ENCODE measurements at places on chromosomes 16 and 17.
A peak's percentile ranks its signal among the peaks of the same experiment; 100 is the strongest.

- DNase-seq, result no peak
Observed at GRCh38 chr17:8005967-8006730, 3.7 kb downstream of the GUCY2D start.

- no peak for DNase-seq
Observed at GRCh38 chr16:84817206-84817605, 2.6 kb upstream of the CRISPLD2 start.

GRCh38 chr17:29617481-29618271, 5.0 kb downstream of the CORO6 start:
- peak; percentile 86 for DNase-seq

- no peak for DNase-seq
Observed at GRCh38 chr17:45976755-45977505, 22.1 kb upstream of the STH start.

- no peak for DNase-seq
Observed at GRCh38 chr17:65677932-65678331, 116.5 kb upstream of the AXIN2 start.

DNA sequence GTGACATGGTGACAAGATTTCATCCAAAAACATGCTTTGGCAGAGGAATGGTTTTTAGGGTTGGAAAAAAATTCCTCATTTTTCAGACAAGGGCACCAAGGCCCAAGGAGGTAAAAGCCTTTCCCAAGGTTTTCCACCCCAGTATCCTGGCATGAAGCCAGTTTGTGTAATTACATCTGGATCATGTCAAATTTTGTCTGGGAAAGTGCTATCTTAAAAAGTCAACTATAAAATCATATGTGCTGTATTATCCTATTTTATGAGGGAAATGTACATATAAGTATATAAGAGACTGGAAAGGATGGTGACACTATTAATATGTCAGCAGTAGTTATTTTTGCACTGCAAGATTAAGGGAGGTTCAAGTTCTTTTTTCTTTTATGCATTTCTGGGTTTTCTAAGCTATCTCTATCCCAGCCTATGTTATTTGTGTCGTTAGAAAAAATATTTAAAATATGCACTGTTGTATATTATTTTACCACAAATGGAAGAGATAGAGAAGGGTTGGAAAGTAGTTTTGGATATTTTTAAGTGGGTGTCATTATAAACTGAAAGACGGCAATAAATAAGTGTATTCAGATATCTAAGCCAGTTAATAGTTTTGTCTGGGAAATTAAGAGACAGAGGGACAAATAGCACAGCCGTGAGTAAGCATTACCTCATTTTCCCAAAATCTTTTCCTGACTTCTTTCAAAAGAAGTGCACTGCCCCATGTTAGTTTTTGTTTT, 13.5 kb upstream of the FBXO47 start:
- no peak for DNase-seq

DNA sequence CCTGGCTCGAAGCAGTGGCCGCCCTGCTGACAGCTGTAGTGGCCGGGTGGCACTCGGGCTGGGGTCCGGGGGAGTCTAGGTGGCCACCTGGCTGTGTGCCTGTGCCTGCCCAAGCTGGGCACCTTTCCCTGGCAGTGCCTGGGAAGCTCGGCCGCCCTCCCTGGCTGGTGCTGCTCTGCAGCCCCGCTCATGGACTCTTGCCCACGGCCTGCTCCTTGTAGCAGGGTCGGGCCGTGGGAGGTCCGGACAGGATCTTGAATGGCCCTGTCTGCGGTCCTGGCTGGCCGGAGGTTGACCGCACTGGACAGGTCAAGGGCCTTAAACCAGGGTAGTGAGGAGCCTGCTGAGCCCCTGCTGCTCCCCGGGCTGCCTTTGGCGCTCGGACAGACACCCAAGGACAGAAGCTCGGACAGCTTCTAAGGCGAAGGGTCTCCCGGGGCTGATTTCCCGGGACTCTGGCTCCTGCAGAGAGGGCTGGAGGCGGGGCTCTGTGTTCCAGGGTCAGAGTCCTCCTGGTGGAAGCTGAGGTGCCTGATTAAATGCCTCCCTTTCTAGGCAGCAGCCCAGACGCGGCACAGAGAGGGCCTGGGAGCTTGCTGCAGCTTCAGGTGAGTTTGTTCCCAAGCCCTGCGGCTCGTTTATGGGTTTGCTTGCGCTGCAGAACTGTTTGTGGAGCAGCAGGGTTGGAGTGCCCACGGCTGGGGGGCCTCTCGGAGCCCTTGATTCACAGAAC, 6.0 kb downstream of the CAPN15 start:
- no peak for DNase-seq

DNA sequence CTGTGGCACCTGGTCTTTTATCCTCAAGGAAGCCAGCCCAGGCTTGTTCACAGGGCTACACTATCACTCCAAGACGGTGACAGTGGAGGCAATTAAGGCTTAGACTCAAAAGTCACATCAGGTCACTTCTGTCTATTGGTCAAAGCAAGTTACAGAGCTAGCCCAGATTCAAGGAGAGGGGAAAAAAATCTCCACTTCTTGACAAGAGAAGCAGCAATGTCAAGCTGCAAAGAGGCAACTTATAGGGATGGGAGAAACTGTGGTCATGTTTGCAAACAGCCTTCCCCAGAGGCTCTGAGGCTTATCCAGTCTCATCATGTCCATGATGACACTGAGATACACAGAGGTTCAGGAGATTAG, 31.6 kb downstream of the SERPINF1 start:
- no peak for DNase-seq

DNA sequence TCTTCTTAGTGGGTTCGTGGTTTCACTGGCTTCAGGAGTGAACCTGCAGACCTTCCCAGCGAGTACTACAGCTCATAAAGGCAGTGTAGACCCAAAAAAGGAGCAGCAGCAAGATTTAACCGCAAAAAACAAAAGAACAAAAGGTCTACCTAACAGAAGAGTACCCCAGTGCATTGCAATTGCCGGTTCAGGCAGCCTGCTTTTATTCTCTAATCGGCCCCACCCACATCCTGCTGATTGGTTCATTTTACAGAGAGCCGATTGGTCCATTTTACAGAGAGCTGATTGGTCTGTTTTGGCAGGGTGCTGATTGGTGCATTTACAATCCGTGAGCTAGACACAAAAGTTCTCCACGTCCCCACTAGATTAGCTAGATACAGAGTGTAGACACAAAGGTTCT, 2.0 kb upstream of the ARRB2 start:
- DNase-seq, result no peak
